ENCODE measurements at places on chromosomes 2 and 18. TPM values are rescaled to one million over a fixed set of nuclear protein-coding genes. Genes with fewer than 3 reads are reported as not detected.

DNA sequence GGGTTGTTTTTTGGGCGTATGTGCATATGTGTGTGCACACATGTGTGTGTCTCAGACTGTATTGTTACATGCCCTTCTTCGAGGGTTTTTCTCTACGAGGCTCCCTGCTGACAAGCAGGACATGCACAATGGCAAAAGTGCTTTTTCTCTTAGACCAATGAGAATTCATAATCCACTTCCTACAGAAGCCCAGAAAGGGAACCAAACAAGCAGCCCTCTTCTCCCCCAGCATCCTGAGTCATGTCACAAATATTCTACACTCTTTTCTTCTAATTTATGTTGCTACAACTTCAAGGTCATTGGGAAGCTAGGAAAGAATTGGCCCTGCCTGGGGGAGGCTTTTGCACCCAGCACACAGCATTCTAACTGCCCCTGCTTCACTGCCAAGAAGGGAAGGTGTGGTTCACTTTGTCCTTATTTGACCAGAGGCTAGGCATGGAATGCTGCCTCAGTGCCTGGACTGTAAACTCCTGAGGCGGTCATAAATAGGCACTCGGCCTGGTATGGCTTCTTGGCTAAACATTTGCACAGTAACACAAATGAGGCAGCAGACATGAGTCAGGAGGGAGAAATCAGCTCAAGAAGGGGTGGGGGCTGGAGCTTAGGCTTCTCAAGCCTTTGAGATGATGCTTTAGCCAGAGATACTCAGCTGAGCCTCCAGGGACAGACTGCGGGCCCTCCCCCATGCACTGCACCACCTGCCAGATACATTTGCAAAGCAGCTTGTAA, 92.7 kb upstream of the KLF7 start:
- no peak for DNase-seq

NOL4 gene
- 0.17 TPM for total RNA-seq

DNA sequence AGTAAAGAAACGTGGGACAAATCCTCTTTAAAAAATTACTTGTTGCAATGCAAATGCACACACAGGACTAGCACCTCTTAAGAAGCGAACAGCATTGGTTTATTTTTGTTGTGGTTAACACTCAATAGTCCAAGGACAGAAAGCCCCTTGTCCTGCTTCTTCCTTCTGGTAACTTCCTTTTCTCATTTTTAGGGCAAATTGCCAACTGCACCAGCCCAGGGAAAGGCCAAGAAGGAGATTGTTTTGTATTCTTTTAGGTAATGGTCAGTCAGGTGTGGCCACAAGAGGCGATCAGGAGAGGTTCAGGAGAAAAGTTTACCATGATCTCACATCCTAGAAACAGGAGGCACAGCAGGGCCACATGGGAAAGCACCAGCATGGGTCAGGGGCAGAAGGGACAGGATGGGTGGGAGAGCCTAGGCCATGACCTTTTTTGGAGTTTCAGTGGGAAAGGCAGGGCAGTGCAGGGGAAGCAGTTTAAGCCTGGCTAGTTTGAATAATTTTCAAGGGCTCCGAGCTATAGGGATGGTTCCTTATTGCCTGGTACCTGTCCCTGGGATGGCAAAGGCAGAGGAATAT, 73.0 kb downstream of the CHRNA1 start:
- no peak for DNase-seq

- peak; percentile 44 for DNase-seq
Measured at GRCh38 chr18:9333441-9334328, 888 bp upstream of the TWSG1 start.

GPR75 gene
- 5.4 TPM for total RNA-seq

PSMA8 gene
- total RNA-seq: 0.14 TPM

- no peak for DNase-seq
Measured at GRCh38 chr2:217956586-217957457, 46.0 kb downstream of the TNS1 start.

GRCh38 chr2:212181646-212182045, 357.0 kb downstream of the ERBB4 start:
- no peak for DNase-seq

- DNase-seq: no peak
Measured at GRCh38 chr2:108820482-108820881, 33.9 kb downstream of the CCDC138 start.

Measured in liver (tissue), 10 donors.